ENCODE measurements at places on chromosomes 5 and 9. TPM values are rescaled to one million over a fixed set of nuclear protein-coding genes. Genes with fewer than 3 reads are reported as not detected.

TMEM232 gene
- 1.4 TPM for total RNA-seq

GRCh38 chr9:123422635-123423310 is 66.8 kb downstream of the CRB2 start:
- DNase-seq, result no peak

DNA sequence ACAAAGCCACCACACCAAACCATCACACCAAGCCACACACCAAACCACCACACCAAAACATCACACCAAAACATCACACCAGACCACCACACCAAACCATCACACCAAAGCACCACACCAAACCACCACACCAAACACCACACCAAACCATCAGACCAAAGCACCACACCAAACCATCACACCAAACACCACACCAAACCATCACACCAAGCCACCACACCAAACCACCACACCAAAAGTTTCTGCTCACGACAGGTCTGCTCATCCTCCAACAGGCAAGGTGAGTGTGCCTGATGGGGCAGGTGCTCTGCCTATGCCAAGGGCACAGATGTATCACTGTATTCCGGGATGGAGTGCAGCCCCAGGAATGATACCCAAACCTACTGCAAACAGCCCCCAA is 87.9 kb upstream of the FSTL4 start:
- DNase-seq, result no peak

DNA sequence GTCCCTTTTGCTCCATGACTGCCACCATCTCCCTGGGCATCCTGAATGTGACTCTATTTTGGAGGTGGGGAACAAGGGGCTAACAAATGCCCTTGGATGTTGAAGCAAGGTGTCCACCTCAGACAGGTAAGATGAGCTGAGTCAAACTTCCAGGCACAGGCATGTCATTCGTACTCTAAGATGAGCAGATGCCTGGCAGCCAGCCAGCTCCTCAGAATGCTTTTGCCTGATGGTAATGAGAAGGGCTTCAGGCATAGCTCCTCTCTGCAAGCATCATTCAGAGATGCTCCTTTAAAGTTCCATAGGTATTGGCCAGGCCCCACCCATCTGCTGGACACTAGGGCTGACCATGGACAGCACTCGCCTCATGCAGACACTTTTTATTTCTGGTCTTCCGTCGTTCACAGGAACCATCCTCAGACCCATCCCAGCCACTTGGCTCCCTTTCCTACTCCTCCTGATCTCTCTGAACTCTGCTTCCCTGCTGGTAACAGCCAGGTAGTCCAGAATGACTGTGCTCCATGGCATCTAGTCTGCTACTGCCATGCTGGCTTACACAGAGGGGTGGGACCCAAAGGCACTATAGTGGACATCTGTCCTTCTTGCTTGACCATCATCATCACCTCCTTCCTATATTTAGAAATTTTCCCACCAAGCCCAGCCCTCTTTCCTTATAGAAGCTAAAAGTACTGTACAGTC is 118.8 kb downstream of the GLIS3 start:
- peak; percentile 66 for DNase-seq

FOXD1 gene
- total RNA-seq, result not detected

TICAM2 gene
- 3.3 TPM for total RNA-seq

GRCh38 chr9:113446323-113446740 is 17.2 kb upstream of the RGS3 start:
- no peak for DNase-seq

- no peak for DNase-seq
These were observed 15.1 kb downstream of the FGF1 start for GRCh38 chr5:142670804-142671203.

- DNase-seq, result peak; percentile 63
These were observed 20.7 kb downstream of the BRD3OS start for GRCh38 chr9:134045841-134046544.

IQGAP2 gene
- total RNA-seq, result 4.9 TPM

DNA sequence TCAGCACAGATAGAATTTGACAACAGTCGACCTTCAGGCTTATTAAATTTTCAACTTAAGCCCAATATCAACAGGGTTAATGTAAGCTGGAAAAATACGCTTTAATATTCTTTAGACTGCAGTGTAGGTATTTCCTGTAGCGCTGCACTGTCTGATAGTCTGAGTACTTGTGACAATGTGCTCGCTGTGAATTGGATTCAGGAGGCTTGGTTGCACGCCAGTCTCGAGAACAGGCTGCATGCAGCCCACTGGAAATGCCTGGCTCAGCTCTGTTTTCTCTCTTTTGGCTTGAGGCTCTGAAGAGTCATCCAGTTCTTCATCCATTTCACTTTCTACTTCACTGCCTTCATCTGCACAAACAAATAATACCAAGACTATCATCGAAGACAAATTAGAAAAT is 300.9 kb downstream of the RFX3 start:
- DNase-seq, result no peak

GRCh38 chr5:1801967-1802295 is 724 bp downstream of the NDUFS6 start:
- no peak for DNase-seq

DNA sequence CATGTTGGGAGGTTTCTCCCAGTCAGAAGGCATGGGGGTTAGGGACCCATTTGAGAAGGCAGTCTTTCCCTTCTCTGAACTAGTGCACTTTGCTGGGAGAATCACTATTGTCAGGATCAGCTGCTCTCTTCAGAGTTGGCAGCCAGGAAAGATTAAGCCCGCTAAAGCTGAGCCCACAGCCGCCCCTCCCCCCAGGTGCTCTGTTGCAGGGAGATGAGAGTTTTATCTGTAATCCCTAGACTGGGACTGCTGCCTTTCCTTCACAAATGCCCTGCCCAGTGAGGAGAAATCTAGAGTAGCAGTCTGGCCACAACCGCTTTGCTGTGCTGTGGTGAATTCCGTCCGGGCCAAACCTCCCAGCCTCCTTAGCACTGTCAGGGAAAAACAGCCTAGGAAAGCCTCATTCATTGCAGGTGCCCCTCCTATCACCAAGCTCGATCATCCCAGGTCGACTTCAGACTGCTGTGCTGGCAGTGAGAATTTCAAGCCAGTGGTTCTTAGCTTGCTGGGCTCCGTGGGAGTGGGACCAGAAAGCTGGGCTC is 69.8 kb downstream of the CNTLN start:
- no peak for DNase-seq

- no peak for DNase-seq
These were observed 23.4 kb downstream of the DBH start for GRCh38 chr9:133659516-133659915.

DAB2 gene
- 41.9 TPM for total RNA-seq

- DNase-seq, result no peak
These were observed 105.7 kb upstream of the HAND1 start for GRCh38 chr5:154583671-154584177.

DNA sequence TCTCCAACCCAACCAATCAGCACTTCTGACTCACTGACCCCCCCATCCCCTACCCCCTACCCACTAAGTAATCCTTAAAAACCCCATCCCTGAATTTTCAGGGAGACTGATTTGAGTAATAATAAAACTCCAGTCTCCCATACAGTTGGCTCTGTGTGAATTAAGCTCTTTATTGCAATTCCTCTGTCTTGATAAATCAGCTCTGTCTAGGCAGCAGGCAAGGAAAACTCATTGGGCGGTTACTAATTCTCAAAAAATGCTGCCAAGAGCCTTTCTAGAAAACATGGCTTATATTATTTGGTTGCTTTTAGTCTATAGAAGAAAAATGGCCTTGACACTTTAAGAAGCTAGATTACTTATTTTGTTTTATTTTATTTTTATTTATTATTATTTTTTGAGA is 131.7 kb downstream of the SUSD1 start:
- DNase-seq, result no peak

SPATA31D4 gene
- not detected for total RNA-seq

DNA sequence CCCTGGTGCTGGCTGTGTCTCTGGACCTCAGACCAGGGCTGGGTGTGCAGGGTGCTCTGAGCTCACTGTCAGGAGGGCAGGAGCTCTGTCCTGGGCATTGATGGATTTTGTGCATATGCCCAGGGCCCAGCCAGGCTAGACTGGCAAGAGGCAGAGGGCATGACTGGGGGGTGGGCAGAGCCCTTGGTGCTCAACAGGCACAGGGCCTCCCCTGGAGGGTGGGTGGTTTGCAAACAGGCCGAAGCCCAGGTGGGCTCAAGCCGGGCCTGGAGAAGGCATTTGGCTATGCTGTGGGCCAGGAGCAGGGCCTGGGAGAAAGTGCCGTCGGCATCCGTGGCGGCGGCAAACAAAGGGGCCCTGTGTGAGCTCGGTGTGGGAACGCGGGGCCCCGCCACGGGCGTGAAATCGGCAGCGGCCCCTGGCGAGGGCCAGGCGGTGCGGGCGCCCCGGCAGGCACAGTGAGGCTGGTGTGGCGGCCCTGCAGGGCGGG is 1.9 kb upstream of the NRARP start:
- no peak for DNase-seq

DNA sequence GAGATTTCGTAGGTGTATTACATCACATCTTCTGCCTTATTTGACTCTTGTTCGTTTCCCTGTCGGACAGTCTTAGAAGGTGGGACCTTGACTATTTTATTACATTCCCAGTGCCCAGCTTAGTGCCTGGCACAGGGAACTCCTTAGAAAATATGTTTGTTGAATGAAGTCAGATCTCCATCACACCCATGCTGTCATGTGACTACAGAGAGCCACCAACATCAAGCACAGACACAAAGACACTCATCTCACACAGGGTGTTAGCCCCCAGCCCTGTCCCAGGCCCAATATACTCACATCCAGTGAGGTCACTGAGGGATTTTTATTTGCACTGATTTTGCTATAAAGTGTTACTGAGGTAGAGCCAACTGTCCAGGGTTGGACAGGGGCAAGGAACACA is 692 bp upstream of the SRA1 start:
- DNase-seq, result no peak

ACOT12 gene
- total RNA-seq, result not detected

Data from Right ventricle myocardium inferior (tissue), 1 donor.